ENCODE measurements at places on chromosomes 16 and 17.

GRCh38 chr16:62899737-62900136 is 863.5 kb upstream of the CDH8 start:
- no peak for DNase-seq

GRCh38 chr17:79799174-79799537 is 2.3 kb upstream of the CBX8 start:
- no peak for DNase-seq

DNA sequence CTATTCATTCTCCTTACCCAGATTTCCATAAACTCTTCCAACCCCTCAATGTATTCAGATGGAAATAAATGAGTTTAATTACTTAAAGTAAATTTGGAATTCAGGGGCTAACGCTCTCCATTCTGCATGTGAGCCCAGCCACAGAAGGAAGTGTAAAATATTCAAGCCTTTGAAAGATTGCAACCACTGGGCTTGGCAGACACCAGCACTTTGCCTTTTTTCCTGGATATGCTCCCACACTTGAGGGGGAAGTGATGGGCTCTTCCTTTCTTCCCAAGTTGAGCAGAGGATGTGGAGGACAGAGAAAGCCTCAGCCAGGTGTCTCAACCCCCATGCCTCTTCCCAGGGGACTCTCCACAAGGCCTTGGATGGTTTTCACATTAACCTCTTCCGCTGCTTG is 825.1 kb upstream of the EEF2KMT start:
- no peak for DNase-seq

- no peak for DNase-seq
Observed at GRCh38 chr16:81163671-81164070, 67.5 kb upstream of the GCSH start.

DNA sequence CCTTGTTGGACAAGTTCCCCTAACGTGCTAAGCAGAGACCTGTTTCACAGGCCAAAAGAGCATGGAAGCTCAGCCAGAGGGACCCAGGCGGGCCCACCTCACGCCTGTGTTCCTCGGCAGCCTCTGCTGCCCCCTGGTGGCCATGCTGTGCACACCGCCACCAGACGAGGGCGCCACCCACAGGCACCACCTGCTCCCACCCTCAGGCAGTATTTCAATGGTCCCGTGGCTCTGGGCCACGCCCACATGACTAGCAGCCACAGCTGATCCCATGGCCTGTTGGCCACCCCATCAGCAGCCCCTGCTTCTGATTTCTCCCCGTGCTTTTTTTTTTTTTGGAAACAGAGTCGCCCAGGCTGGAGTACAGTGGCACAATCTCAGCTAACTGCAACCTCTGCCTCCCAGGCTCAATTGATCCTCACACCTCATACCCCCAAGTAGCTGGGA is 18.9 kb downstream of the MPG start:
- DNase-seq, result peak; percentile 72

GRCh38 chr16:27974896-27975540 is 88.5 kb downstream of the GSG1L start:
- DNase-seq, result no peak

GRCh38 chr16:30179195-30179594 is 4.2 kb upstream of the CORO1A start:
- DNase-seq, result no peak

DNA sequence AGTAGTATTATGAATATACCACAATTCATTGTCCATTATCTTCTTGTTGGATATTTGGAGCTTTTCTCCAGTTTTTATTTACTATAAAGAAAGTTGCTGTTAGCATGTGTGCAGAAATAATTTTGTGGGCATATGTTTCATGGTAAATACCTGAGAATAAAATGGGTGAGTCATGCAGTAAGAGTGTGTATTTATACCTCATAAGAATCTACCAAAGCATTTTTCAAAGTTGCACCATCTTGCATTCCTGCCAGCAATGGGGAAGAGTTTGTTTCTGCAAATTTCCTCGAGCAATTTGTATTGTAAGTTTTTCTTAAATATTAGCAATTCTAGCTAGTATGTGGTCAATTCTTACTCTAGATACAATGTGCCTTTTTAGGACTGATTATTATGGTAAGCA is 7.9 kb upstream of the MON1B start:
- no peak for DNase-seq

DNA sequence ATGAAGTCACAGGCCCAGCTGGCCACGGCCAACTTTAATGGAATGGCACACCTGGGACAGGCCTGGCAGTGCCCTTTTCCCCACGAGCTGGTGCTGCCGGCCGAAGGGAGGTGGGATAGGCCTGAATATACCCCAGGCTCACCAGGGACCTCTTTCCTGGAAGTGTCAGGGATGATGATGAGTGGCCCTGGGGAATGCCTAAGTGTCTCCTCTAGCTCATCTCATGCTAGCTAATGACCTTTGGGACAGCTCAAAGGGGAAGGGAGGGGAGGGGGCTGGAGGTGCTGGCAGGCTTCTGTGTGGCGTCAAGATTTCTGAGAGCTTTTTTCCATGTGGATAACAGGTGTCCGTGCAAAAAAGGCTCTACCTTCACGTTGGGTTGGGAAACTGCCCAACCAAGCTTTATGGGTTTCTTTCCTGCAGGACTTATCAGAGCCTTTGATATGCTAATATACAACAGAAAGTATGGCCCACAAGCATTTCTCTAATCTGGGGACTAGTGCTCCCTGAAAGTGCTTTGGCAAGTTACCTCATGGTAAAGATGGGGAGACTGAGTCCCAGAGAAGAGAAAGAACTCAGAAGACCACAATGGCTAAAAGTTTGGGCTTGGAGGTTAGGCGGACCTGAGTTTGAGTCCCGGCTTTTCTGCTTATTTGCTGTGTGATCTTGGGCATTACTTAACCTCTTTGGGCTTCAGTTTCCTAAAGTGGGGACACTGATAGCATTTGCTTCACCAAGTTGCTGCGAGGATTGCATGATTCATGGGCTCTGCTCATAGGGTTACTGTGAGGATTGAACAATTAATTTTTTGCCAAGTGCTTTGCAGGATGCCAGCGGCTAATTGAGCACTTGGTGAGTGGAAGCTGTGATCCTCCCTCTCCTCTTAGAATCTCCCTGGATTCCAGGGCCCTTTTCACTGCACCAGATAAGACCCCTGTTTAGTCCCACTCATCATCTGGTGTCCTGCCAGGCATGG is 14.0 kb downstream of the ADGRG1 start:
- no peak for DNase-seq

- DNase-seq, result no peak
Observed at GRCh38 chr17:29331708-29332085, 37.7 kb upstream of the NUFIP2 start.

DNA sequence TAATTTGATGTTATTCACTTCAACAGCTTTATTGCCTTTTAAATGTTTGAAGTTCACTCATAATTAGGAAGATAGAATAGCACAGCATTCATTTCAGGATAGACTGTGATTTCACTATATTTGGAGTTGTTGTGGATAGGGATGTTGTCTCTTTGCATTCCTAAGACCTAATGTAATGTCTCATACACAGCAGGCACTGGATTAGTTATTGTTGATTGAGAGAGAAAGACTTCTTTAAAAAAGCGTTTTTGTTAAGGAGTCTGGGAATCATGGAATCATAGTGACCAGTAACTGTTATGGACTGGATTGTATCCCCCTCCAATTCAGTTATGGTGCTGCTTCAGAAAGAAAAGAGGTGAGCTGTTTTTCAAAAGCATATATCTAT is 122.0 kb downstream of the USP22 start:
- no peak for DNase-seq

DNA sequence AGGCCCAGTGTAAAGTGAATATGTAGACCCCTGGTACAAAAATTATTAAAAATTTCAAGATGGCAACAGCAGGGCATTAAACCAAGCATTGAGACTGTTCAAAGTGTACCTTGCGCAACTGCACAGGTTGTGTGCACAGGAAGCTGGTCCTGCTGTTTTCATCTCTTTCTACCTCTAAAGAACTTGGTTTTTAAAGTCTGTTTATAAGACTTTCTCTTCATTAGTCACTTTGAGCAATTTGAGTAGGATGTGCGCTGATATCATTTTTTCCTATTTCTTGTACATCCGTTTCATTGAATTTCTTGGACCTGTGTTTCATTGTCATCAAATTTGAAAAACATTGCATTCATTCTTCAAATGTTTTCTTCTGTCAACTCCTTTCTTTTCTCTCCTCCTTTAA is 16.8 kb upstream of the PMP22 start:
- no peak for DNase-seq

Measured in NCI-H774 (cell line).